ENCODE measurements at places on chromosomes 12 and 14. TPM values are rescaled to one million over a fixed set of nuclear protein-coding genes. Genes with fewer than 3 reads are reported as not detected.
A peak's percentile ranks its signal among the peaks of the same experiment; 100 is the strongest.

TAS2R13 gene
- total RNA-seq = 7.1 TPM

- no peak overlapping the region for H3K4me3 ChIP-seq
- H3K27me3 ChIP-seq = no peaks in the 10 kb centered on the region
- DNase-seq = no peak
- no peak overlapping the region for H3K27ac ChIP-seq
- H3K36me3 ChIP-seq = no peaks in the 10 kb centered on the region
- no peaks in the 10 kb centered on the region for H3K4me1 ChIP-seq
These were observed 87.7 kb upstream of the ANO2 start for GRCh38 chr12:6032726-6033125.

DNA sequence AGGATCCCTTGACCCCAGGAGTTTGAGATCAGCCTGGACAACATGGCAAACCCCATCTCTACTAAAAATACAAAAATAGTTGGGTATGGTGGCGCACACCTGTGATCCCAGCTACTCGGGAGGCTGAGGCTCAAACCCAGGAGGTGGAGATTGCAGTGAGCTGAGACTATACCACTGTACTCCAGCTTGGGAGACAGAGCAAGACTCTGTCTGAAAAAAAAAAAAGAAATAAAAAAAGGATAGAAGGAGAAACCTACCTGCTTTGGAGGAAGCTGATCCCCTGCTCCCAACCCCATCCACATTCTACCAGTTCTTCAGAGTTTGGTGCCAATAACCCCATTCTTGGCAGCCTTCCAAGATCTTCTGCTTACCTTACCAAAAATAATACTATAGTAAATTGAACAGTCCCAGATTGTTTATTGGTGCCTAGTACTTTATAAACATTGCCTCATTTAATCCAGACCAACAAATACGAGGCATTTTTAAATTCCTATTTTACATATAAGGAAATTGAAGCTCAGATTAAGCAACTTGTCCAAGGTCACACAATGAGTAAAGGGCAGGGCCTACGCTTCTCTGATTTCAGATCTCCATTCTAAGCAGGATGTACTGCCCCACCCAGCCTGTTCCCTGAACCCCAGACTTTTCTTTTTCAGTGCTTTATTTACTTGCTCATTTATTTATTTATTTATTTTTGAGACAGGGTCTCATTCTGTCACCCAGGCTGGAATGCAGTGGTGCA is 33.2 kb upstream of the FAM222A start:
- H3K27ac ChIP-seq = no peak overlapping the region
- H3K27me3 ChIP-seq = no peaks in the 10 kb centered on the region
- H3K4me1 ChIP-seq = no peaks in the 10 kb centered on the region
- H3K36me3 ChIP-seq = no peaks in the 10 kb centered on the region

DNA sequence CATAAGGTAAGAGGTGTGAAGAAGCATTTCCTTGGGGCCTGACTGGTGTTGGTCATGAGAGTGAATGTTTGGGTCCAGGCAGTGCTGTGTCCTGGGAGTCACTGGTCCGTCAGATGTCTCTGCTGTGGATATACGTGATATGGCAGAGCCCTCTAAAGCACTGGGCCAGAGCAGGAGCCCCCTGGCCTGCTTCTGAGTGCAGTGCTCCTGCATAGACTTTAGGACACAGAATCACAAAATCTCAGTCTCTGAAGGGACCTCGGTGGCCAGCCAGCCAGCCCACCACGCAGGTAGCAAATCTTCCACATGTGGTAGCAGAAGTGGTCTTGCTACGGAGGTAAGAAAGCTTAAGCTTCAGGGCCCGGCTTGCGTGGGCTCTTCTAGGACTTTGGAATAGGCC is 18.5 kb upstream of the AQP2 start:
- no peak overlapping the region for H3K27ac ChIP-seq
- H3K4me1 ChIP-seq = no peaks in the 10 kb centered on the region
- no peak overlapping the region for H3K4me3 ChIP-seq
- no peaks in the 10 kb centered on the region for H3K27me3 ChIP-seq
- no peak for DNase-seq

GRCh38 chr14:24679248-24679961 is 45.4 kb upstream of the GZMB start:
- no peaks in the 10 kb centered on the region for H3K27me3 ChIP-seq
- no peak overlapping the region for H3K4me3 ChIP-seq
- H3K4me1 ChIP-seq = no peaks in the 10 kb centered on the region
- H3K36me3 ChIP-seq = no peaks in the 10 kb centered on the region
- H3K27ac ChIP-seq = no peak overlapping the region

PMCH gene
- total RNA-seq = not detected

B3GNT4 gene
- total RNA-seq = 2.9 TPM

DNA sequence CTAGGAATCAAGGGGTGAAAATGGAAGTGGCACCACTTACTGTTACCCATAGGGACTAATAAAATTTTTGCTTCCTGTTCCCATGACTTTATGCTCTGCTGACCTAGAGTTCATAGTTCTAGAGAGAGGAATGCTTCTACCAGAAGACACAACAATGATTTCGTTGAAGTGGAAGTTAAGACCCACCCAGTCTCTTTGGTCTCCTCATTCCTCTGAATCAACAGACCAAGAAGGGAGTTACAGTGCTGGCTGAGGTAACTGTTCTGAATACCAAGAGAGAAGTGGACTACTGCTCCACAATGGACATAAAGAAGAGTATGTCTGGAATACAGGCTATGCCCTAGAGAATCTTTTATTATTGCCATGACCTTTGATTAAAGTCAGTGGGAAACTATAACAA is 23.5 kb upstream of the DYRK2 start:
- H3K27ac ChIP-seq = no peak overlapping the region
- no peak overlapping the region for H3K4me3 ChIP-seq
- no peaks in the 10 kb centered on the region for H3K4me1 ChIP-seq
- H3K36me3 ChIP-seq = no peaks in the 10 kb centered on the region
- no peaks in the 10 kb centered on the region for H3K27me3 ChIP-seq

CRIP2 gene
- total RNA-seq = 126 TPM

DNA sequence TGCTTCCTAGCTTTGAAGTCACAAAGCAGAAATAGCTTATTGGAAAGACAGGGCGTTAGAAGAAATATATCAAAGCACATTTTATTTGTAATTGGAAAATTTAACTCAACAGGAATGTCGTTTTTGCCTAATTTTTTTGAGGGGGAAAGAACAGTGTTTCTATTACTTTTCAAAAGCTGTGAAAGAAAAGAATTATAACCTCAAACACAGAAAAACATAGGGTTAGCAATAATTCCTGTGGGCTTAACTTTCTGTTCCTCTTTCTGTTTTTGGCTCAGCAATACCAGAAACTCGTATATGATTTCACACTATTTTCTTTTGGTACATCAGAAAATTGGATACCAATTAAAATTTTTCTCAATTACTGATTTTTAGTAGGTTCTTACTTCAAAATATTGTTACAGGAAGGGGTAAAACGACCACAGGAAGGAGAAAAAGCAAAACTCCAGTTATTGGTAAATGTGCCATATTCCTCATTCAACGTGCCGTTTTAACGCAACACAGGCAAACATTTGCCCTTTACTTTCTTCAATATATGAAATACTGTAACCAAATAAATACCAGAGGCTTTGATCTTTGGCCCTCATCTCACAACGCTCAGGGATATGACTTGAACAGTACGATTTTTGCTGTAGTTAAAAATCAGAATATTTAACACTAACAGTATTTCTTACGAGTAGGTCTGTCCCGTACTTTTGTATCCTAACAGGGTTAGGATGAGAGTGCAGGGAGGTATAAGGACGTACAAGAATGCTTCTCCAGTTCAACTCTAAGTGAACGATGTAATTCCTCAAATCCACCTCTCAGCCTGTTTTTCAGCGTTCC is 1.3 kb upstream of the RNU6-7 start:
- H3K27me3 ChIP-seq = no peaks in the 10 kb centered on the region
- H3K27ac ChIP-seq = peak overlapping the region; percentile 80
- DNase-seq = no peak
- H3K36me3 ChIP-seq = no peaks in the 10 kb centered on the region
- H3K4me3 ChIP-seq = peak overlapping the region; percentile 69
- H3K4me1 ChIP-seq = peaks cover 15% of the 10 kb centered on the region

- no peaks in the 10 kb centered on the region for H3K36me3 ChIP-seq
- no peaks in the 10 kb centered on the region for H3K27me3 ChIP-seq
- no peaks in the 10 kb centered on the region for H3K4me1 ChIP-seq
- DNase-seq = no peak
These were observed 12.2 kb upstream of the PLEKHG7 start for GRCh38 chr12:92690601-92691000.

AQP2 gene
- total RNA-seq = not detected

- H3K4me3 ChIP-seq = peak overlapping the region; percentile 70
- H3K36me3 ChIP-seq = peaks cover 28% of the 10 kb centered on the region
- H3K4me1 ChIP-seq = peaks cover 37% of the 10 kb centered on the region
These were observed 552 bp downstream of the TAPBPL start for GRCh38 chr12:6452245-6452943.

PPP1R1A gene
- 10.8 TPM for total RNA-seq

GRCh38 chr14:33851931-33852330 is 98.9 kb downstream of the EGLN3 start:
- H3K4me3 ChIP-seq = no peak overlapping the region
- H3K27me3 ChIP-seq = no peaks in the 10 kb centered on the region
- H3K27ac ChIP-seq = no peak overlapping the region
- peak; percentile 10 for DNase-seq
- no peaks in the 10 kb centered on the region for H3K36me3 ChIP-seq
- H3K4me1 ChIP-seq = no peaks in the 10 kb centered on the region

- no peaks in the 10 kb centered on the region for H3K36me3 ChIP-seq
- peaks cover 26% of the 10 kb centered on the region for H3K4me1 ChIP-seq
- H3K27me3 ChIP-seq = no peaks in the 10 kb centered on the region
These were observed 96.9 kb upstream of the TMPO start for GRCh38 chr12:98418357-98419075.

GRCh38 chr12:94545935-94546771 is 86.5 kb upstream of the CEP83 start:
- no peaks in the 10 kb centered on the region for H3K4me1 ChIP-seq
- H3K4me3 ChIP-seq = no peak overlapping the region
- H3K36me3 ChIP-seq = no peaks in the 10 kb centered on the region

- H3K27me3 ChIP-seq = no peaks in the 10 kb centered on the region
- no peaks in the 10 kb centered on the region for H3K36me3 ChIP-seq
- no peak for DNase-seq
- no peak overlapping the region for H3K27ac ChIP-seq
These were observed 493.8 kb downstream of the FUT8 start for GRCh38 chr14:65906344-65906743.

GLS2 gene
- 5.2 TPM for total RNA-seq

DNA sequence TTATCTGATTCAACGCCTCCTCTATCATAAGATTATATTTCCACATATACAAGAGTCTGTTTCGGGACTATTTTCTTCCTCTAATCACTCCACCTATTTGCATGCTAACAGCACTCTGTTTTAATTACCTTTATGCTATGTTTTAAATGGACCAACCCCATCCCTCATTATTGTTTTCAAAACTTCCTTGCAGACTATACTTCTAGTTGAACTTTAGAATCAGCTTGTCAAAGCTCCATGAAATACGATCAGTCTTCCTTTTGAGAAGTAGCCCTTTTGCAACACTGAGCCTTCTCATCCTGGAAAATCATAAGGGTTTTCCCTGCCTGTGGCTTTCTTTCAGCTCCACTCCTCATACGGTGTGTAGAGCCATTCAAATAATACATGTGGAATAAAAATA is 36.9 kb downstream of the ATG14 start:
- DNase-seq = no peak
- no peak overlapping the region for H3K27ac ChIP-seq
- no peaks in the 10 kb centered on the region for H3K27me3 ChIP-seq
- H3K36me3 ChIP-seq = peaks cover 45% of the 10 kb centered on the region

- no peak overlapping the region for H3K27ac ChIP-seq
- H3K4me1 ChIP-seq = no peaks in the 10 kb centered on the region
- no peak for DNase-seq
- H3K27me3 ChIP-seq = no peaks in the 10 kb centered on the region
These were observed 38.2 kb upstream of the RIC8B start for GRCh38 chr12:106736051-106736957.

MDM2 gene
- 75.9 TPM for total RNA-seq

DNA sequence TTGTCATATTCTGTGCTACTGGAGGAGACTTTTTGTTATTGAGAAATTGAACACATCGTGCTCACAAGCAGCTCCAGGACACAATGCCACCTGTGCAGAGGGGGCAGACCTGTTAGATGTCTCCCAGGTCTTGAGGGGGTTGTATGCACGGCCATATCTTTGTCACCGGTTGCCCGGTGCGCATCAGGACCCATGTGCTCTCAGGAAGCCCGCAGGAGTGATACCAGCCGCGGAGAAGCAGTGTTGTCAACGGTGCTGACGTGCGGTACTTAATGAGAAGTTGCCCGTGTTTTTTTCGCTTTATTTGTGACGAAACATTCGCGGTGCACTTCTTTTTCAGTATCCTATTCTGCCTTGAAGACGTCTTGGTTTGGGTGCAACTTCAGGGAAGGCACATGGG is 128.2 kb upstream of the RTL1 start:
- H3K27me3 ChIP-seq = no peaks in the 10 kb centered on the region
- no peak overlapping the region for H3K27ac ChIP-seq
- no peak for DNase-seq
- H3K4me3 ChIP-seq = no peak overlapping the region
- no peaks in the 10 kb centered on the region for H3K4me1 ChIP-seq
- no peaks in the 10 kb centered on the region for H3K36me3 ChIP-seq

DNA sequence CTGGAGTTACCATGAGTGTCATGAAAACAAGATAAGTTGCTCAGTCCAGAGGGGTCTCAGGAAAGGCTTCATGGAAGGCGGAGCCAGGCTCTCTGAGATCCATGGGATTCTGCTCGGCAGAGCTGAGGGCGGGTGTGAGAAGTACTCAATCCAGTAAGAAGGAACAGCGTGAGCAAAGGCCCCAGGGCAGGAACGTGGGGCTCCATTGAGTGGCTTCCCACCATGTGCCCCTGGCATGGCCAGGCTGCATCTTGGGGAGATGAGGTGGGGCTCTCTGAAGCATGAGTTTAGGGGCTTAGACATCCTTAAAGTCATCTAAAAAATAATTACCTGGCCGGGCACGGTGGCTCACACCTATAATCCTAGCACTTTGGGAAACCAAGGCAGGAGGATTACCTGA is 58.0 kb downstream of the ARL6IP4 start:
- H3K27me3 ChIP-seq = no peaks in the 10 kb centered on the region
- H3K4me3 ChIP-seq = no peak overlapping the region
- no peak for DNase-seq
- H3K27ac ChIP-seq = no peak overlapping the region

DNA sequence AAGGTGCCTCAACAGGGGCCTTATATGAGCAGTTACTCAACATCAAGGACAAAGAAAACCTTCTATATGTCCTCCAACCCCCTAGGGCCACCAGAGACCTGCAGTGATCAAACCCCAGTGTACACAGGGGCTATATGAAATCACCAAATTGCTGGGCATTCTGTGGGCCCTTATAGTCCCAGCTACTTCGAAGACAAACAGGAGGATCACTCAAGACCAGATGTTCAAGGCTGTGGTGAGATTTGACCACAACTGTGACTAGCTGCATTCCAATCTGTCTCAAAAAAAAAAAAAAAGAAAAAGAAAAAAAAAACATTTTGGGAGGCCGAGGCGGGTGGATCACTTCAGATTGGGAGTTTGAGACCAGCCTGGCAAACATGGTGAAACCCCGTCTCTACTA is 51.0 kb upstream of the PRB2 start:
- no peak for DNase-seq
- H3K27me3 ChIP-seq = no peaks in the 10 kb centered on the region

LTBP2 gene
- 52.5 TPM for total RNA-seq
